ENCODE measurements at places on chromosomes 7 and 10.

DNA sequence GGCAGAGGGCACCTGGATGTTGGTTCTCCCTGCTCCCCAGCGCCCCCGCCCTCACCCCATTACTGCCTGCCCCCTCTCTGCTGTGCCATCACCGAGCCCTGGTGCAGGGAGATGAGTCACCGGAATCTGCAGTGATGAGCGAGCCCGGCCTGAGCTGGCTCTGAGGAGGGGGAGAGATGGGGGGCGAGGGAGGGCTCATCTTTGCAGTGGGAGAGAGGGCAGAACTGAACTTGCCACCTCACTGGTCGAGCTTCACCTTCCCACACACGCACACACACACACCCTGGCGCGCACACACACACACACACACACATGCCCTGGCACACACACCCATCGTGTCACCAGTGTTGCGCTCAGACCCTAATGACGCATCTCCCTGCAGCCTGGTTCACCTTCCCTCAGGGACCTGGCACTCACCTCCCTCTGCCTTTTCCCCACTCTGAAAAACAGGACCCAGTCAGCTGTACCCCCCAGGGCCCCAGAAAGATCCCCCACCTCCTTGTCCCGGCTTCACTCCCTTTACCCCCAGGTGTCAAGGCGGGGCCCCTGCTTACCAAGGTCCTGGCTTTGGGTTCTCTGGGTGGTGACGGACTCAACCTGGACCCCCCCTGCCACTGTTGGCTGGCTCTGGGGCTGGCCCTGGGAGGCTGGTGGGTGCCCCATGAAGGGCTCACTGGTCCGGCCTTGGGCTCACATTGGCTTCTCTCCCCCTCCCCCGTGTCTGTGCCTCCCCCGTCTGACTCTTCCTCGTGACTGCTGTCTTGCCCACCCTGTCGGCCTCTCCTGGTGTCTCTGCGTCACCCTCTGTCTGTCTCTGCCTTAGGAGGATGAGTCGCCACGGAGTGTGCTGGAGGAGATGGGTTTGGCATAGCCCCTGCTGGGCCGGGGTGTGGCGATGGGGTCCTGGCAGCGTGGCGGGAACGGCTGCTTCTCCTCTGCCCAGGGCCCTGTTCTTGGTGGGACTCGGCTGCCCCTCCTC is 5.4 kb downstream of the VGF start:
- peak; percentile 86 for DNase-seq

GRCh38 chr7:30476459-30477145 is 2.0 kb downstream of the NOD1 start:
- no peak for DNase-seq

- DNase-seq, result no peak
Measured at GRCh38 chr7:152081088-152081487, 55.6 kb downstream of the GALNT11 start.

GRCh38 chr10:105210546-105210945 is 569.5 kb downstream of the SORCS3 start:
- DNase-seq, result no peak

DNA sequence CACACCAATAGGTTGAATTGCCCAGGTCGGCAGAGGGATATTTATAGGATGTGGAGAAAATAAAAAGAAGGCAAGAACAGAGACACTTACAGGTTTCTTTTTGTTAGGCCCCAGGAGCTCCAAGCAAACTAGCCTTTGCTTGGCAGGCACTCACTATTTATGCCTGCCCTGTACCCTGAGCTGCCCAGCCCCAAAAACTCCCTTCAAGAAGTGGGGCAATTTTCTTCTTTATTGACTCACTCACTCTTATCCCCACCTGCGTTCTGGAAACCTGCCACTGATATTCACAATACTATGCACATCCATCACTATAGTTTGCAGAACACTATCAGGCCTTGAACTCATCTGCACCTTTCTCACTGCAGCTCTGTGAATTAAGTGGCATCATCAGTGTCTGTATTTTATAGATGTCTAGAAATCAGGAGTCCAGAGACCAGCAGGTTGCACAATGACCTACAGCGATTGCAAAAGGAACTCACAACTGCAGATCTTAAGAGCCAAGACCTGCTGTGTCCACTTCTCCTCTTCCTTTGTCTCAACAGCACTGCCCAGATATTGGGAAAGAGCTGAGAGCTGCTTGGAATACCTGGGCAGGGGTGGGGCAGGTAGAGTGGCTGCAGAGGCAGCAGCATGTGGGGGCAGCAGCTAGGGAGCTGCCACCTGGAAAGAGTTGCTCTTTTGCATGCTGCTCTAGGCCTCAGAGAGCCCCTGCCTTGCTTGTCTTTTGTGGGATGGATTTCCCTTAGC is at the start of gene SFTPD:
TSS of gene SFTPD (minus strand) at position 130 of the 747 bp plus-strand sequence. CDS start 2,446 bp downstream, outside the sequence.
- DNase-seq, result no peak

DNA sequence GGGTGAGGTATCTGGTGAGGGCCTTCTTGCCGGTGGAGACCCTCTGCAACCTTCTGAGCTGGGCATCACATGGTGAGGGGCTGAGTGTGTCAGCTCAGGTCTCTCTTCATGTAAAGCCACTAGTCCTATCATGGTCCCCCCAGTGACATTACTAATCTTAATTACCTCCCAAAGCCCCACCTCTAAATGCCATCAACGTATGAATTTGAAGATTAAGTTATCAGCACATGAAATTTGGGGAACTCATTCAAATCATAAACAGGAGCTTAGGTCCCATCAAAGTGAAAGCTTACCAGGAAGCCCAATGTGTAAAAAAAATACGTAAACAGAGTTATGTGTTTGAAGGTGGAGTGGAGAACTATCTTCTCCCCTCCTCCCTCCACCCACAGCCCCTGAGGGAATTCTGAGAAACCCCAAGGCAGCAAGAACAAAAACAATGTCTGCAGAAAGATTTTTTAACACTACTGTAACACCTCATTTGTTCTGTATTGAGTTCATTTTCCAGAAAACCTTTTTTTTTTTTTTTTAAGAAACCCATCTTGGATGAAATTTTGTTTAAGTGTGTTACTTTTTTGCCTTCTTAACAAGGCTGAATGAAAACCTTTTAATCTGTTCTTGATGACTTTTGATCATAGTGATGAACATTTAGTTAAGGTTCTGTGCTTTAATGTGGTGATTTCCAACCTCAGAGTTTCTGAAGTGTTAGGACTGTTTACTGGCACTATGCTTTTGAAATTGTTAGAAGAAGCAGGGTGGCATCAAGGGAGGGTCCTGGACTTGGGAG is 19.1 kb upstream of the PCGF5 start:
- no peak for DNase-seq

Data from Daoy (cell line).